ENCODE measurements at places on chromosomes 3 and 15. TPM values are rescaled to one million over a fixed set of nuclear protein-coding genes. Genes with fewer than 3 reads are reported as not detected.

MAPKBP1 gene
- 15.1 TPM for total RNA-seq

GOLGA8T gene
- total RNA-seq, result not detected

CELF6 gene
- total RNA-seq, result 1.3 TPM

DNAJA4 gene
- total RNA-seq, result 79.9 TPM

ANKRD63 gene
- total RNA-seq, result 0.65 TPM

NRROS gene
- 2.4 TPM for total RNA-seq

TRIM42 gene
- not detected for total RNA-seq

TGM5 gene
- not detected for total RNA-seq

LYZL4 gene
- not detected for total RNA-seq

CRYGS gene
- total RNA-seq, result 1.1 TPM

RPSA gene
- total RNA-seq, result 389 TPM

ETV5 gene
- 5.9 TPM for total RNA-seq

FEZF2 gene
- total RNA-seq, result not detected

NMNAT3 gene
- 12.1 TPM for total RNA-seq

CGNL1 gene
- total RNA-seq, result 11.2 TPM

DAZL gene
- not detected for total RNA-seq

SLC22A14 gene
- total RNA-seq, result not detected

POC1A gene
- total RNA-seq, result 1.5 TPM

PARP15 gene
- total RNA-seq, result 0.40 TPM

CAMK2N2 gene
- not detected for total RNA-seq

VGLL3 gene
- 2.7 TPM for total RNA-seq

CPNE9 gene
- not detected for total RNA-seq

MINDY4B gene
- total RNA-seq, result not detected

TXNRD3 gene
- total RNA-seq, result 5.4 TPM

C15orf62 gene
- total RNA-seq, result 0.16 TPM

LSAMP gene
- total RNA-seq, result 5.2 TPM

SAMD7 gene
- not detected for total RNA-seq

KCNH8 gene
- total RNA-seq, result not detected

CSPG5 gene
- total RNA-seq, result 0.22 TPM

KBTBD13 gene
- 9.4 TPM for total RNA-seq

C3orf20 gene
- not detected for total RNA-seq

Measured in Right ventricle myocardium superior (tissue), 1 donor.